ENCODE measurements at places on chromosomes 13 and 19.
A peak's percentile ranks its signal among the peaks of the same experiment; 100 is the strongest.

DNA sequence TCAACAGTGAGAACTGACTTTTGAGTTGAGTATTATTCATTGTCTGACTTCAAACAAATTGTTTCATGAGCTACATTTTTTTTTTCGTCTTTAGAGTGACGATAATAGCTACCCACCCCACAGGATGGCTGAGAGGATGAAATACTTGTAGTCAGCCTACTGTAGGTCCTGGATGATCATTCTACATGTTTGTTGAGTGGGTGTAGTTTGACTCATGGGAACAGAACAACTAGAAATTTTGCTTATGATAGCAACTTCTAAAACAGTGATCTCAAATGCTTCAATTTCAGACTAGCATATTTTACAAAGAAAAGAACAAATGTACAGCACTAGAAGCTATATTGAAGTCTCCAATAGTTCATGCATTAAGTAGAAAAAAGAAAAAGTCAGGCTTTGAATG, 651.8 kb downstream of the PCDH9 start:
- DNase-seq: no peak

DNA sequence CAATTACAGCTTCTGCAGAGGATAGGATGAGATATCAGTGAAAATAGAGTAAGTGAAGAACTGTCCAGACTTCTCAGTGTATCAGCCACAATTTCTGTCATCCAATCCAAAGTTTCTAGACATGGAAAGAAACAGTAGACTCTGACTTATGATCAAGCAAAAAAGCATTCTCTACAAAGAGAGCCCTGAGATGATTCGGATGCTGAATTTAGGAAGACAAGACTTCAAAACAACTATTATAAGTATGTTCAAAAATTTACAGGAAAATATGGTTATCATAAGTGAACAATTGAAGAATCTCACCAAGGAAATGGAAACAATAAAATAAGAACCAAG, 238.2 kb upstream of the IRS2 start:
- DNase-seq: no peak

GRCh38 chr19:15371786-15372380, 7.7 kb downstream of the AKAP8 start:
- no peak for DNase-seq

DNA sequence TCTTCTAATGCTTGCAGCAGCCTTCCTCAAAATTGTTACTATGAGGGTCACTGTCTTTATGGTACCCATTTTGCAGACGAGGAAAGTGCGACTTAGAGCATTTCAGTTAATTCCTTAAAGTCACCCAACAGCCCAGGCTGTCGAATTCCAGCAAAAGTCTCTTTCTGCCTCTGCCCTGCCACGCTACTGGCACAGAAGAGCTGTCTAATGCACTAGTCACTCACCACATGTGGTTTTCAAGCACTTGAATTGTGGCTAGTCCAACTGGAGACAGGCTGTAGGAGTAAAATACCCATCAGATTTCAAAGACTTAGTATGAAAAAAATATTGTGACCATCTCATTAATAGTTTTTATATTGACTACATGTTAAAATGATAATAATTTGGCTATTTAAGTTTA, 1.7 kb downstream of the FPR1 start:
- no peak for DNase-seq

GRCh38 chr13:20197361-20197834, 4.7 kb upstream of the GJB2 start:
- DNase-seq: no peak

GRCh38 chr19:39078436-39079200, 5.5 kb upstream of the ACP7 start:
- no peak for DNase-seq

- no peak for DNase-seq
Observed at GRCh38 chr13:21079761-21080592, 18.6 kb upstream of the LATS2 start.

DNA sequence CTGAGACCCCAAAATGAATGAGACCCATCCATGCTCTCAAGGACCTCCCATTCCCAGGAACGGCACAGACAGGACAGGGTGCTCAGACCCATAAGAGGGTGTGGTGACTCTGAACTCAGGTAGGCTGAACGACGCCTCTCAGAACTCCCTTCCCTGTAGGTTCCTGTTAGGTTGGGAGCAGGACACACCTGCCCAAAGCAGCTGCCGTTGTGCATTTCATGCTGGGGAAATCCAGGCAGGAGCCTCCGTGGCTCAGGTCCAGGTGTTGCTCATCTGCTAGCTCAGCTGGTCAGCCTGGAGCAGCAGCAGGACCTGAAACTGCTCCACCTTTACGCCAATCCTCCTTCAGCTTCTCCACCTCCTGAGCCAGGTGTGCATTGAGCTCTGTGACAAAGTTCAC, 19.1 kb upstream of the TEX101 start:
- no peak for DNase-seq

DNA sequence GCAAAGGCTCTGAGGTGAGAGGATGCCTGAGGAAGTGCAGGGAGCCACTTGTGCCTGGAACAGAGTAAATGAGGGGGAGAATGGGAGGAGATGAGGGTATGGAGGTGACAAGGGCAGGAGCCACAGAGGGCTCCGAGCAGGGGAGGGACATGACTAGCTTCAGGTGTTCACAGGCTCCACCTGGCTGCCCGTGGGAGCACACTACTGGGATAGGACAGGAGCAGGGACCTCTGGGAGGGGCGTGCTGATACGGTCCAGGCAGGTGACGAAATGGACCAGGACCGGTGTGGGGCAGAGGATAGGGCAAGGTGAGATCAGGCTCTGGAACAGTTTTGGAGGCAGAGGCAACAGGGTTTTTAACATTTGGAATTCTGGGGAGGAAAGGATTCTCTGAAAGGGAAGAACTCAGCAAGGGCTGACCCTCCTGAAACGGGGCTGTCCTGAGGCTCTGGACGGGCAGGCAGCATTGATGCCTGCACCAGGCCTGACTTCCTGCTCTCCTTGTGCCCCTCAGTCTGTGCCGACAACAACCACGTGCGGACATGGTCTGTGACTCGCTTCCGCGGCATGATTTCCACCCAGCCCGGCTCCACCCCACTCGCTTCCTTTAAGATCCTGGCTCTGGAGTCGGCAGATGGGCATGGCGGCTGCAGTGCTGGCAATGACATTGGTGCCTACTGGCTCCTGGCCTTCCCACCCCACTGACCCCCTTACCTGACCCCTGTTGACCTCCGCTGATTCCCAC, 11.6 kb downstream of the SHKBP1 start:
- DNase-seq: no peak

GRCh38 chr13:65613004-65613403, 1617.1 kb downstream of the PCDH9 start:
- DNase-seq: no peak

DNA sequence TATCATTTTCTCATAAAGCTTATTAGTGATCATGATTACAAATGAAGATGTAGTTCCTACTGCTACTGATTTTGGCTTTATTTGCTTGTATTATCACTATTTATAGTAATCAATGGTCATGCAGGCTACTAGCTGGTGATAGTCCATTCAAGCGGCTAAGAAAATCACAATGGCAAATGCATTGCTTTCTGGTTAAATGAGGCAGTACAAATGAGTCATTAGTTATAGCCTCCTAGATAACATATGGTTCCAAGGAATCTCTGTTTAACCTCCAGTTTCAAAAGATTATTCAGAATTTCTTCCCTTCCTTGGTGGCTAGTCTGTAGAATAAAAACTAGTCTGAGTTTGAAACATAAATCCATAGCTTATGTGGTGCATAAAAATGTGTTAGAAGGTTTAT, 141.3 kb upstream of the HTR2A start:
- DNase-seq: no peak

GRCh38 chr13:42107421-42107820, 59.0 kb downstream of the DGKH start:
- DNase-seq: no peak

- no peak for DNase-seq
Observed at GRCh38 chr13:70128098-70128497, 19.8 kb upstream of the KLHL1 start.

DNA sequence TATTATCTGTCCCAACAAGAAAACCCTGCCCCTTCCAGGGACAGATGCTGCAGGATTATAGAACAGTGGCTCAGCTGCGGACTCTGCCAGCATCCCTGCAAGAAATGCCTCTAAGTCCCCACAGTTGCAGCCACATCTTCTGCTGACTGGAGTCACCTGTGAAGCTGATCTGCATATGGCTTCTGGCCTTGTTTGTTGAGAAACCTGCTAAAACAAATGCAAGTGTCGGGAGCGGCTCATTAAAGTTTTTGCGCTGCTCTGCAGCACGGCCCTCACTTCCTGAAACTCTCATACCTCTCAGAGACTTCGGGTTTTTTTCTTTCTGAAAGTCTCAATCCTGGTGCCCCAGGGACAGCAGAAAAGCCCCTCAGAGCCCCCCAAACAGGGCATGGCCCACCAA, 725.0 kb downstream of the UQCRFS1 start:
- DNase-seq: no peak

DNA sequence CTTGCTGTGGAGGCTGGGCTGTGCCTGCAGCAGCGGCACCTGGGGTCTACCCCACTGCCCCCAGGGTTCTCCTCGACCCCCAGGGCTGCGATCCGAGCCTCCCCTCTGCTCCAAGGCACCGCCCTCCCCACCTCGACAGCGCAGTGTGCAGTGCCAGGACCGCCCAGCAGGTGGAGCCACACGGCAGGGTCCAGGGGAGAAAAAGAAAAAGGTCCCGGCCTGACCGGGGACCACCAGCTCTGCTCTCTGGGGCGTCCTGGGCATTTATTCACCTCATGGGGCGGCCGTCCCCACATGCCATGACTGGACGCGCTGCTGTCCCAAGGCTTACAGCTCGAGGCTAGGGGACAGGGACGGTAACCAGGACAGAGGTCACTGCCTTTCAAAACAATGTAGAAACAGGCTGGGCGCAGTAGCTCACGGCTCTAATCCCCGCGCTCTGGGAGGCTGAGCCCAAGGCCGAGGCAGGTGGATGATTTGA, 10.6 kb downstream of the REXO1 start:
- DNase-seq: peak; percentile 65
